ENCODE measurements at places on chromosomes 2 and 18.

- no peak for DNase-seq
These were observed 37.5 kb upstream of the ANXA4 start for GRCh38 chr2:69704446-69704845.

DNA sequence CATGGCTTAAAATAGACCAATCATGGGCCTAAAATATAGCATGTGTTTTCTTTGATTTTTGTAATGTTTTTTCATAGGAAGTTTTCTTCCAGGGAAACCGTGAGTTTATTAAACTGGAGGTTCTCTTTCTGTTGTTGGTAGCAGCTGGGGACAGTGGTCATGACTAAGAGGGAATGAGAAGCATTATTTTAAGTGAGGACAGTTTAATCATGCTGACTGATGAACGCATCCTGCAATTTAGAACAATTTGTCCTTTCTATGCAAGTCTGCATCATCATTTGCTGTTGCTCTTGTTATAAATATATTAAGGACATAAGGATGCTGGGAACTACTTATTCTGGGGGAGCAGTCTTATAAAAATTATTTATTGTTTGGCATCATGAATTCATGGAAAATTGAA lies 51.2 kb downstream of the CAVIN2 start:
- no peak for DNase-seq

- no peak for DNase-seq
These were observed 46.1 kb downstream of the SIGLEC15 start for GRCh38 chr18:45871431-45872084.

- DNase-seq: peak; percentile 40
These were observed 340 bp downstream of the SLC40A1 start for GRCh38 chr2:189580241-189580651.

DNA sequence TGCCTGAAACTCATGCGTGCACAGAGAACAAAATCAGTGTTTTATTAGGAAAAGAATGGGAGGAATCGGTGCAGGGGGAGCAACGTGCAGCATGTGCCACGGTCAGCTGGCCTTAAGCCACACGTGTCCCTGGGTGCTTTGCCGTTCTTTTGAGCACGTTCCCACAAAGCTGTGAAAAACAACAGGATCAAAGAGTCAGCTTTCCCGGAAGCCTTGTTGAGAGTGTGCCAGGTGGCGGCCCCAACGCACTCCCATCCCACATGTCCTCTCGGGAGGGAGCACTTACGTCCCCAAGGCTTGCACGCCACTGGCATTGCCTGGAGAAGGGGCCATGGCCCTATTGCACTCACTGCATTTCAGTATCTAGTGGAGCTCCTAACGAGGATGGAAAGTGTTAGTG lies 511.2 kb downstream of the EIPR1 start:
- no peak for DNase-seq

DNA sequence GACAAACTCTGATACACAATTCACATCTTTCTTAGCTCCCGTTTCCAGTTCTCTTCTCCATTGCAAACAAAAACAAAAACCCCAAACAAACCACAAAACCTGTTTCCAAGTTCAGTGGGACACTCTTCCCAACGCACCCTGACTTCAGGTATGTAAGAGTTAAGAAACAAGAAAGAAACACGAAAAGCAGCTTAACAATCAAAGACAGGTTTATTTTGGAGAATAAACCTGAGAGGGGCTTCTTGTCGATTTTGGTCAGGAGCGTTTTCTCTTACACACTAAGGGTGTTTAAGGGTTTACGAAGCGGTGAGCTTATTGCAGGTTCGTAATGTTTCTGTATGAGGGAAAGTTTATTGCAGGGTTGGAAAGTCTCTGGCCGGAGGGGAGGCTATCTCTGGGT lies 905 bp upstream of the ATG16L1 start:
- no peak for DNase-seq

DNA sequence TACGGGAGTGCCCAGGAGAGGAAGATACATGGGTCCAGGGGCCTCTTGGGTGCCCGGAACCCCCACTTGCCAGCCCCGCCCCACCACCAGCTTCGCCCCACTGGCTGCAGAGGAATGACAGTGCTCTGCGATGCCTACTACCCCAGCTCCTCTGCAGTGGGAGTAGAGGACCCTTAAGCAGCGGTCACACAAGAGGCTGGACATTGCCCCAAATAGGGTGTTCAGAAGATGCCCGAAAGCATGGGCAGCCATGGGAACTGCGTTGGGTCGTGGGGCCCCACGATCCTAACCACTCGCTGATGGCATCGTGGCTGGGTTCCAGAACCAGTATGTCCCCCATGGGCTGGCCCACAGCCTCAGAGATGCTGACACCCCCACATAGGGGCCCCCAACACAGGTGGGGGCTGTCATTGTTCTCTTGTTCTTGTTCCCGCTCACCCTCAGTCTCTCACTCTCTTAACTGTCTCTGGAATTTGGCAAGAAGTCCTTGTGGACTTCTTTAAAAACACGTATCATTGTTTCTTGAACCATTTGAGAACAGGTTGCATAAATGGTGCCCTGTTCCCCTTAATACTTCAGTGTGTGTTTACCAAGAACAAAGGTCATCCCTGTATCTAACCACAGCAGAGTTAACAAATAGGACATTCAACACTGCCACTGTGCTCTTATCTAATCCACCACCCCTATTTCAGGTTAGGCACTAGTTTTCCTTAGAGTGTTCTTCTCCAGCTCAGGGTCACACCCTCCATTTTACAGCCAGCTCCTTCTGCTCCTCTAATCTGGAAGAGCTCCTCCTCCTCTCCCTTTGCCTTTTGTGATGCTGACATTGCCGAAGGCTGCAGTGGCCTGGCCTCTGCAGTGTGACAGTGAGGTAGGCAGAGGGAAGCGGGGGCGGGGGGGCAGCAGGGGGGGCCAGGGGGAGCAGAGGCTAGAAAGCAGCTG lies 76.3 kb downstream of the STPG4 start:
- no peak for DNase-seq

- no peak for DNase-seq
These were observed 14.7 kb upstream of the DAW1 start for GRCh38 chr2:227856697-227857096.

DNA sequence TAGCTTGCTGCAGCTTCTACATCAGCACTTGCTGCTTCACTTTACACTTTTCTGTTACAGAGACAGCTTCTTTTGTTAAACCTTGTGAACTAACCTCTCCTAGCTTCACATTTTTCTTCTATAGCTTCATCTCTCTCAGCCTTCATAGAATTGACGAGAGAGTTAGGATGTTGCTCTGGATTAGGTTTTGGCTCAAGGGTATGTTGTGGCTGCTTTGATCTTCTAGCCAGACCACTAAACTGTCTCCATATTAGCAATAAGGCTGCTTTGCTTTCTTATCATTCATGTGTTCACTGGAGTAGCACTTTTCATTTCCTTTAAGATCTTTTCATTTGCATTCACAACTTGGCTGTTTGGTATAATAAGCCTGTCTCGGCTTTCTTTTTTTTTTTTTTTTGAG lies 46.3 kb upstream of the GRB14 start:
- DNase-seq: no peak

DNA sequence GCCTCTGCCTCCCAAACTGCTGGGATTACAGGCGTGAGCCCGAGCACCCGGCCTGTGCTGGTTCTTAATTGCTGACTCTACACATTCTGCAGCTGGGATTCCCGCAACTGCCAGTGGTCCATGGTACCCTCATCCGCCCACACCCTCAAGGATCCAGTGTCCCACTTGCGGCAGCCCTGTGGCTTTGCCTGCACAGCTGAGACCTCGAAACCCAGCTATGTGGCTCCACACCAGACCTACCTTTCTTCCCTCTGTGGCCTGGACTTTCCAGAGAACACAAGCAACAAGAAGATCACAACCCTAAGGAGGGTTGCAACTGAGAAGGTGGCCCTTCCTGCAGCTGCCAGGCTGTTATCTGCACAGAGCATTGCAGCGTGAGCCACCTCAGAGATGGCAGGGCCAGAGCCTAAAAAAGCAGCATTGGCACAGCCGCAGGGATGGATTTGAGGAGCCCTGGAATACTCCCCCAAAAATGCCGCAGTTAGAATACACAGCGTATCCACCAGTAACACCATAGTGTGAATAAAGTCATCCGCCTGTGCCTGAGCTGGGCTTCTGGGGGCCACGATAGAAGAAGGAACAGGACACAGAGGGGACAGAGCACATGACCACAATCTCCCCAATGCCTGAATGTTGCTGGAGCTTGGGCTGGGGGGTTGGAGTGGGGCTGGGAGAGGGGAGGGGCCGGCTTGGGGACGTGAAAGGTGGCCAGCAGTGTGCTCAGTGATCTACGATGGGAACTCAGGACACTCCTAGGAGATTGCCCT lies 1.9 kb downstream of the GPR55 start:
- DNase-seq: no peak

DNA sequence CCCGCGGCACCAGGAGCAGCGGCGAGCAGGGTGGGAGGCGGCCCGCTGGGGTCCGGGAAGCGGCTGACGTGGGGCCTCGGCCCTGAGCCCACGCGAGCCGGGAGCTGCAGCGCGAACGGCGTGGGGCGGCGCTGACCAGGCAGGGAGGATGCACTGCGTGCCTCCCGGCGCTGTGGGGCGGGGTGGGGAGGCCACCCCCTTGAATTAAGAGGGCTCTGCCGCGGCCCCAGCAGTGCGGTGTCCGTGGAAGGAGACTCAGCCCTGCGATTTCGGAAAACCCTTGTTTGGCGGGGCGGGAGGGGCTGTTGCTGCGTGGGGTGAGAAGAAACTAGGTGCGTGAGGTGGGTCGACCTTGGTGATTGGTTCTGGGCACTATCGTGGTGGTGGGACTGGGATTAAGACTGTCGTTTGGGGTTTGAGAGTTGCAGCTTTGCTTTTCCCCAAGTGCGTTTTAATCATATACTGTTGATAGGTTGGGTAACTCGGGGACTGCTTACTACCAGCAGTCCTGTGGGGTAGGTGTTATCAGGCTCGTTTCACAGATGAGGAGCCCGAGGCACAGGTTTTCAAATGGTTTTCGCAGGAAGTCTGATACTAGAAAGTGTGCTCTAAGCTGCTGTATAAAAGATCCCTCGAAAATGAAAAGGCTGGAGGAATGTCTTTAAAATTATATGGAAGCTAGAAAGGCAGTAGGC lies 722 bp downstream of the ACSL3 start:
- peak; percentile 53 for DNase-seq

GRCh38 chr18:6382963-6383362 lies 31.7 kb downstream of the L3MBTL4 start:
- DNase-seq: no peak

DNA sequence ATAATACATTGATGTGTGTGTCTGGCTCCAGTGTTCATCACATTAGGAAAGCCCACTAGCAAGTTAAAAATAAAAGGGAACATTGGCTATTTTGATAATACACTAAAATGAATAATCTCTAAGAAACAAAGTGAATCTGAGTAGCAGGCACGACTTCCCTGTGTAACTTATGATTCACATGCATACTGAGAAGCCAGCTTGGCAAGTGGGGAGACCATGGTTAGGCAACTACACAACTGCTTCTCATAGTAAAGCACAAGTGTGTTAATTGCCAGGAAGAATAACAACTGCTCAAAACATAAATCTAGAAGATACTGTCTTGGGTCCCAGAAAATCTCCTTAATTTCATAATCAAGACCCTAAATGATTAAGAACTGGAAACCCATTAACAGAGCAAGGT lies 4.0 kb downstream of the MYO5B start:
- no peak for DNase-seq

DNA sequence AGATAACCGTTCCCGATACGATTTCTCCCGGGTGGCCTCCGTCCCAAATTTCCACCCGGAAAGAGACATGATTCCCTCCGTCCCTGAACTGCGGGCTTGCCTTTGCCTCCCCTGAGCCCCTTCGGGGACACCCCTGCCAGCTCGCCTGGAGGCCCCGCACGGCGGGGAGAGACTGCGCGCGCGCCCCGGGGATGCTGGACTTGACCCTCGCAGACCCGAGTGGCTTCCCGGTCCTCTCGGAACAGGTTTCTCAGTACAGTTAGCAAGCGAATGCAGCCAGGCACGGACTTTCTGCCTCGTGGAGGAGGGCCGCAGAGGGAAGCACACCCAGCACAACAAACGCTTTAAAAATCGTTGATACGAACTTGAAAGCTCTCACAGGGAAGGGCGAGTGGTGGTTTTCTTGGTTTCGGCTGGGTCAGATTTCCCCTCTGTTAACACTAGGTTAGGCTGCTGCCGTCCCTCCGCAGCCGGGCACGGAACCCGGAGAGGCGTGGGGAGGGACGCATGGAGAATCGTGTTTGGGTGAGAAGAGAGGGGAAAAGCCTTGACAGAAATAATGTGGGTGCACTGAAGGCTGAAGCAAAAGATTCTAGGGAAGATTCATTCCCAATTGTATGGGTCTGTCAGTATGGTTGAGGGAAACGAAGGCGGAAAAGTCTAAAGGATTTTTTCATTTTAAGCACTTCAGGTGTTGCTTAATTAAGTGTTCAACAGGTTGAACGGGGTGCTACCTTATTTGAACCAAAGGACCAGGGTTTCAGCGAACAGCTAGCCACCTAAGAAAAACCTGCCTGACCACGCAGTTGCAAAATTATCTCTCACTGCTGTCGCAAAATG lies 916 bp downstream of the TNFRSF11A start:
- DNase-seq: peak; percentile 59

- peak; percentile 7 for DNase-seq
These were observed 82.3 kb upstream of the XPO1 start for GRCh38 chr2:61620244-61621159.

DNA sequence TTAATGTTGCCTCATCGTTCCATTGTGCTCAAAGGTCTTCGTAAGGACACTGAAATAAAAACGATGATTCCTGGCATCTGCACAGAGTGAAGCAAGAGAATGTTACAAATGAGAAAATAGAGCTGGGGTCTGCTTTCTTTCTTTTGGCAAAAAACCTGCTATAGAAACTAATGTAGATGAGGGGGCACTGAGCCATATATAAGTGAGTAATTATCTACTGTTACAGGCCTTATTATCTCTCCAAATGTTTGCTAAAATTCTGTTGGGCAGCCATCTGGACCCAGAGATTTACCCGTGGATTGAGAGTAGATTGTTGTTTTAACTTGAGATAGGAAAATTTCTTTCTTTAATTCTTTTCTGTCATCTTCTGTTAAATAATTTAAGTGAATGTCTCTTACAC lies 472.5 kb upstream of the PIK3C3 start:
- DNase-seq: no peak

DNA sequence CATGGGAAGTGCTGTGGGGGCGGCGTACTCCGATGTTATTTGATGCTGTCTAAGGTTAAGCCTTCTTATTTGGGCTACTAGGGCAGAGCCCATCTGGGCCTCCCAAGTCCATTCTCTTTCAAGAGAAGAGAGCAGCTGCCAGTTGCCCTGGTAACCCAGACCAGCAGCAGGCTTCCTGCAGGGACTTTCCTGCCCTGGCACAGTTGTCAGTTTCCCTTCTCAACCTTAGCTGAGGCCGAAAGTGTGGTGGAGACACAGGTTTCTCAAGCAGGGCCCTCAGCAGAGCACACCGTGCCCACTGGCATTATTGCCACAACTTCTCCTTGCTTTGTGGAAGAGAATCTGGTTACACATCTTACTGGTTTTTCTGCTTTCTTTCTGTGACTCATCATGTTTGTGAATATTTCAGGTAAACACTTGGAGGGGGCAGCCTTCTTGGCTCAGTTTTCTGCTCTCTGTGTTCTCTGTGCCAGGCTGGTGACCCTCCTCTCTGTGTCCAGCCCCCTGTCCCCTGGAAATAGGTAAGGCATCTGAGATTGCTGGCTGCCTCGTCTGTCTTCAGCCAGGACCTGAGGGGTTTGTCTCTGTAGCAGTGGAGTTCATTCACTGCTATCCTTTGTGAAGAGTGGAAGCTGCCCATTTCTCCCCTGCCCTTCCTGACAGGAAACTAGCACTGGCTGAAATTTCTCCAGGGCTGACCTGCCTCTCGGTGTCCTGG lies 111.0 kb downstream of the B3GNT2 start:
- peak; percentile 64 for DNase-seq

- no peak for DNase-seq
These were observed 296.2 kb downstream of the SLC8A1 start for GRCh38 chr2:40155728-40156127.

GRCh38 chr2:96537066-96537733 lies 648 bp downstream of the ARID5A start:
- peak; percentile 87 for DNase-seq

Measured in activated T-cell treated with anti-CD3 and anti-CD28 coated beads, Interleukin-2, amount 50 U/mL, for 72 hours (primary cell).